ENCODE measurements at places on chromosomes 5 and 9. TPM values are rescaled to one million over a fixed set of nuclear protein-coding genes. Genes with fewer than 3 reads are reported as not detected.

- no peak overlapping the region for H3K27ac ChIP-seq
- H3K36me3 ChIP-seq, result no peaks in the 10 kb centered on the region
- no peak for DNase-seq
- H3K4me1 ChIP-seq, result no peaks in the 10 kb centered on the region
- H3K4me3 ChIP-seq, result no peak overlapping the region
- H3K27me3 ChIP-seq, result no peaks in the 10 kb centered on the region
Observed at GRCh38 chr9:125433461-125434011, 171.9 kb downstream of the GAPVD1 start.

GRCh38 chr9:86734771-86735170 is 212.5 kb downstream of the GAS1 start:
- H3K36me3 ChIP-seq, result no peaks in the 10 kb centered on the region
- H3K27ac ChIP-seq, result no peak overlapping the region
- H3K27me3 ChIP-seq, result peaks cover 3% of the 10 kb centered on the region
- no peak for DNase-seq
- H3K4me3 ChIP-seq, result no peak overlapping the region

DNA sequence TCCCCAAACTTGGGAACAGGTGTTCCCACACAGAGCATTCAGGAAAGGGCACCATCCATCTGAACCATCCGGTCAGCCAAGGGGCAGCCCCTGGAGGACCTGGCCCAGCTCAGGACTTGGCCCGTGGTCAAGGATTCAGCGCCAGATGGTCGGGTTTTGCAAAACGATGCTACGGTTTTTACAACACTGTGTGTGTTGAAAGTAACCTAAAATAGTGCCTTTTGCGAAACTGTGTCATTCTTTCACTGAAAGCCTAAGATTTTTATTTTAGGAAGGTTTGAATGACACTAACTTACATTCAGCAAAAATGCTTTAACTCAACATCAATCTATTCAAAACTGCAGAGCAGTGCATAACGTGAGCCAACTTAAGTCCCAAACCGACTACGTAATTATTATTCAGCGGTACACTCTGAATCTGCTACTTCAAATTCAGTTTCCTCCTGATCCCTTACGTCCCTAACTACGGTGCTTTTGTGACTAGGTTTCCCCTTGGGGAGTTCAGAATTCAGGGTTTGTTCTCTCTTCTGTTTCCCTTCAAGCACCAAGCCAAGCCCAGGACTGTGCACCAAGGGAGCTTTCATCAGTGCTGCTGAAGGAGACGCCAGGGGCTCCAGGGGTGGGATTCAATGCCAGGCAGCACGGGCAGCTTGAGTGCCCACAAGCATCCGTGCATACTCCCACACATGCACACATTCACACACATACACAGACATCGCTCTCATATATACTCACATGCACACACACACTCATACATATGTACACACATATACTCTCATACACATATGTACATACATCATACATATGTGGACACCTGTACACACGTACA is 25.8 kb downstream of the LPCAT1 start:
- DNase-seq, result peak; percentile 38
- no peaks in the 10 kb centered on the region for H3K27me3 ChIP-seq
- H3K4me1 ChIP-seq, result peaks cover 90% of the 10 kb centered on the region

GRCh38 chr9:109969573-109970237 is 189.7 kb downstream of the PALM2AKAP2 start:
- H3K4me1 ChIP-seq, result peaks cover 48% of the 10 kb centered on the region
- no peak for DNase-seq
- no peak overlapping the region for H3K27ac ChIP-seq
- H3K36me3 ChIP-seq, result no peaks in the 10 kb centered on the region
- H3K4me3 ChIP-seq, result no peak overlapping the region
- H3K27me3 ChIP-seq, result peaks cover 2% of the 10 kb centered on the region

GRCh38 chr5:83589786-83590185 is 118.2 kb downstream of the VCAN start:
- no peaks in the 10 kb centered on the region for H3K27me3 ChIP-seq
- no peak for DNase-seq
- no peaks in the 10 kb centered on the region for H3K4me1 ChIP-seq

- no peaks in the 10 kb centered on the region for H3K4me1 ChIP-seq
- no peaks in the 10 kb centered on the region for H3K36me3 ChIP-seq
- H3K27me3 ChIP-seq, result no peaks in the 10 kb centered on the region
- no peak overlapping the region for H3K27ac ChIP-seq
- DNase-seq, result no peak
Observed at GRCh38 chr9:14147738-14148137, 166.2 kb downstream of the NFIB start.

GRCh38 chr5:119270960-119271757 is 84.7 kb upstream of the TNFAIP8 start:
- peak; percentile 56 for DNase-seq
- H3K4me3 ChIP-seq, result peak overlapping the region; percentile 18
- no peaks in the 10 kb centered on the region for H3K27me3 ChIP-seq
- H3K27ac ChIP-seq, result peak overlapping the region; percentile 96
- H3K4me1 ChIP-seq, result peaks cover 74% of the 10 kb centered on the region

The TPRN gene
- polyA plus RNA-seq, result 4.6 TPM

The GPR150 gene
- polyA plus RNA-seq, result not detected

The SLCO6A1 gene
- polyA plus RNA-seq, result not detected
